ENCODE measurements at places on chromosomes 7 and 10.

GRCh38 chr10:93370961-93371360 is 111.2 kb downstream of the MYOF start:
- DNase-seq = no peak

- no peak for DNase-seq
Measured at GRCh38 chr10:119026301-119027110, 3.0 kb upstream of the NANOS1 start.

DNA sequence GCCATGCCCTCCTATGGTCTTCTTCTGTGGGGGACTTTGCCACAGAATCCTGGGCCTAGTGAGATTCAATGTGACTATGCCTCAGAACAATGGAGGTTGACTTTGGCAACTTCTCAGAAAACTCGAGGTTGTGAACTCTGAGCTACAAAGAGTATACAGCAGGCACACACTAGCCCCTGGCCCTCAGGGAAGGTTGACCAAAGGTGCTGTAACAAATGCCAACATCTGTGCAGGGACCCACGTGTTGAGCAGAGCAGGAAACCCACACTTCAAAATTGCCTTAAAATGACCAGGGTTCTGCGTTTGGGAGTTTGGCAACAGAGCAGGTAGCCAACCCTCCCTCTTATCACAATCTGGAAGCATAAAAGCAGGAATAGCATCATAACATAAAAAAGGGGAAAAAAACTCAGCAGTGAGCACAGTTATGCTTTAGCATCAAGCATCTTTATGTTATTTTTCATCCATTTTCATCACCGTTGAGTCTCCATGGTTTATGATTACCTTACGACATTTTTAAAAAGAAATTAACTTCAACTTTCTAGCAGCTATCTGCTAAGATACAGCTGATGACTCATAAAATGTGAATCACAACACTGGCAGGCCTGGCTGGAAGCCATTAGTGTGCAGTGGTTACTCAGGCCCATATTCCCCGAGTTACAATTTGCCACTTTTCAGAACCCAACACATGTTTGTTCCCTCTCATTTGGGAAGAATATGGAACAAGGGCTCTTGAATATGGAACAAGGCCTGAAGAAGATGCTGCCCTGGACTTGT is 11.1 kb downstream of the PRLHR start:
- DNase-seq = no peak

GRCh38 chr10:20767028-20767427 is 130.1 kb downstream of the NEBL start:
- no peak for DNase-seq

GRCh38 chr10:97184971-97185325 is 811 bp downstream of the SLIT1 start:
- no peak for DNase-seq

DNA sequence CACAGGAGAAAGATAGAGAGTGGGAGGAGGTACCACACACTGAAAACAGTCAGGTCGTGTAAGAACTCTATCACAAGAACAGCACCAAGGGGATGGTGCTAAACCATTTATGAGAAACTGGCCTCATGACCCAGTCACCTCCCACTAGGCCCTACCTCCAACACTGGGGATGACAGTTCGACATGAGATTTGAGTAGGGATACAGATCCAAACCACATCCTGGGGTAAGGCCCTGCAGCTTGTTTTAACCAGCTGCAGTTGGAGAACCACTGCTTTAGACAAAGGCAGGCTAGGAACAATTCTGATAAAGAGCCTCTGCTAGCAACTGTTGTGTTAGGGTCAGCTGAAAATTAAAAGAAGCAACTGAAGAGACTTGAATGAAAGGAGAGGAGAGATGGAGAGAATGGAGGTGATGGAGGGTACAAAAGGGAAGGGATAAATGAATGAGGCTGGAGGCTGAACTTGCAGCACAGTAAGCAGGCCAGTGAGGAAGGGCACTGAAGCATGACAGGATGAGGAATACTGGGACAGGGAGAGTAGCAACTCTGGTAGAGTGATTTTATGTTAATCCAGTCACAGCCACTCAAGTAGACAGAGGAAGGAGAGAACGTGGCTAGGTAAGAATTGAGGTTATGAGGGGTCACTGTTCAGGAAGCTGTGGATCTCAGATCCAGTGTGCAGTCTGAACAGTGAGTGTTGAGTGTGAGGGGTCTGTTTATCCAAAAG is 23.6 kb downstream of the MEST start:
- DNase-seq = no peak

- DNase-seq = no peak
Measured at GRCh38 chr7:47179812-47180515, 401.9 kb downstream of the TNS3 start.

DNA sequence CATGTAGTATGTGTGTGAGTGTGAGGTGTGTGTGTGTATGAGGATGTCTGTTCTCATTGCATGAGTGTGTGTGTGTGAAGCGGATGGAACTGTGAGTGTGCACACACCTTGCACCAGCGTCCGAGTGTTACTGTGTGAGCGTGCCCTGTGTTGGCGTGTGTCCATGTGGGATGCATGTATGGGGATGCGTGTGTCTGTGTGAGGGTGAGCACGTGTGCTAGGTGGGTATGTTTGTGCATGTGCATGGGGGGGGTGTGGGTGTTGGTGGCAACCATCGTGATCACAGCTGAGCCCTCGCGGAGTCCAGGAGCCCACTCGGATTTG is 6.4 kb downstream of the KNDC1 start:
- no peak for DNase-seq

GRCh38 chr10:69069090-69070042 is 18.5 kb upstream of the SRGN start:
- DNase-seq = no peak

DNA sequence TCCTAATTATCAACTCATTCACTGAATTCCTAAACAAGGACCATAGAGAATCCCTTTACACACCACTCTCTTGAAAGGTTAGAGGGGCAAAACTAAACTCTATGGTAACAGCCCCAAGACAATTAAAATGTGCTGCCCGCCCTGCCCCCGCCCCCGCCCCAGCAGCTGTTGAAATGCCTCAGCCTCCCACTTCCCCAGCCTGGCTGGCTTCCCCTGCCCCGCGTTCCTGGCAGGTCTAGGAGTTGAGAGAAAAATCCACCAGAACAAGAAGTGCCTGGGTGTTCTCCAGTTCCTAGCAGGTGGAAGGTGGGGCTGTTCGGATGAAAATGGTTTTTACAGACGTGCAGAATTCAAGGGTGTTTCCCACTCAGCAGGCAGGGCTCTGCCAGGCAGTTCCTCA is 109.5 kb upstream of the ZEB1 start:
- DNase-seq = no peak

GRCh38 chr10:118799777-118800176 is 45.0 kb upstream of the CACUL1 start:
- no peak for DNase-seq

- no peak for DNase-seq
Measured at GRCh38 chr10:3654496-3654895, 130.5 kb downstream of the KLF6 start.

DNA sequence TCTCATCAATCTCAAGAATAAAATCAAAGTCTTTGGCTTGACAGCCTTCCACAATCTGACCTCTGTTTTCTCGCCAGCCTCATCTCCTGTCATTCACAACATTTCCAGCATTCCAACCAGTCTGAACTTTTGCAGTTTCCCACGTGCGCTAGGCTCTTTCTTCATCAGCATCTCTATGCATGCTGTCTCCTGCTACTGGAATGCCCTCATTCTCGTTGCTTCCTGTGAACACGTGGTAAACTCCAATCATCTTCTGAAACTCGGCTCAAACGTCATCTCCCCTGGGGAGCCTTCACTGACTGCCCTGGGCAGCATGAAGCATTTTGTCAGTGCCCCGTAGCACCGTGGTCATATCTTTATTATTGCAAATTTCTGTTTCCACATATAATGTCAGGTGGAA is 12.2 kb upstream of the RSBN1L start:
- DNase-seq = no peak

GRCh38 chr10:77091597-77092165 is 545.9 kb downstream of the KCNMA1 start:
- no peak for DNase-seq

DNA sequence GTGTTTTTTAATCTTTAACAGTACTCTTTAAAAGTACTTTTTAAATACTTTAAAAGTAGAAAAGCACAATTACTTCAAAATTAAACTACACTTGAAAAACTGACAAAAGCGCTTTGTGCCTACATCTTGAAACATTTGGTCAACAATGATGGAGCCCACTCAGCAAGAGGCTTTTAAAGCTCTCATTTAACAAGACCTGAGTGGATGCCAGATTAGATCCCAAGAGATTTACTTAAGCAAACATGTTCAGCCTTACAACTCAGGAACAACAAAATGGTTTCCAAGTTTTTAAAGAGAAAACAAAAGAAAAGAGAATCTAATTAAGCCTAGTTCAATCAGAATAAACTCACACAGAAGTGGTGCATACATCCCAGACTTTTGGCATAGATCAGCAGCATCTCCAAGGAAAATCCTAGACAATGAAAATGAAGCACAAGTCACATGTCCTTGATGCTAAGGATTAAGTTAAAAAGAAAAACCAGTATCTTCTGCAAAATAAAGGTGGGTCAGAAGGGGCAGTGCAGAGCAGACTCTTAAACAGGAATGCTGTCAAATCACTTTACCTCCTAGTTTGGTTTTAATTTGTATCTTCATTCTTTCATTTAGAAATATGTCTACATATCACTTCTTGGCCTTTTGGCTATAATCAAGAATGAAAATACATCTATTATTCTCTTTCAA is 26.2 kb downstream of the HIBADH start:
- DNase-seq = no peak

- DNase-seq = no peak
Measured at GRCh38 chr10:58351616-58352578, 17.1 kb downstream of the UBE2D1 start.

- no peak for DNase-seq
Measured at GRCh38 chr7:78510580-78511188, 712.1 kb downstream of the PHTF2 start.

- no peak for DNase-seq
Measured at GRCh38 chr7:82950436-82950835, 212.2 kb downstream of the PCLO start.

GRCh38 chr10:16182688-16183087 is 254.1 kb upstream of the PTER start:
- no peak for DNase-seq

DNA sequence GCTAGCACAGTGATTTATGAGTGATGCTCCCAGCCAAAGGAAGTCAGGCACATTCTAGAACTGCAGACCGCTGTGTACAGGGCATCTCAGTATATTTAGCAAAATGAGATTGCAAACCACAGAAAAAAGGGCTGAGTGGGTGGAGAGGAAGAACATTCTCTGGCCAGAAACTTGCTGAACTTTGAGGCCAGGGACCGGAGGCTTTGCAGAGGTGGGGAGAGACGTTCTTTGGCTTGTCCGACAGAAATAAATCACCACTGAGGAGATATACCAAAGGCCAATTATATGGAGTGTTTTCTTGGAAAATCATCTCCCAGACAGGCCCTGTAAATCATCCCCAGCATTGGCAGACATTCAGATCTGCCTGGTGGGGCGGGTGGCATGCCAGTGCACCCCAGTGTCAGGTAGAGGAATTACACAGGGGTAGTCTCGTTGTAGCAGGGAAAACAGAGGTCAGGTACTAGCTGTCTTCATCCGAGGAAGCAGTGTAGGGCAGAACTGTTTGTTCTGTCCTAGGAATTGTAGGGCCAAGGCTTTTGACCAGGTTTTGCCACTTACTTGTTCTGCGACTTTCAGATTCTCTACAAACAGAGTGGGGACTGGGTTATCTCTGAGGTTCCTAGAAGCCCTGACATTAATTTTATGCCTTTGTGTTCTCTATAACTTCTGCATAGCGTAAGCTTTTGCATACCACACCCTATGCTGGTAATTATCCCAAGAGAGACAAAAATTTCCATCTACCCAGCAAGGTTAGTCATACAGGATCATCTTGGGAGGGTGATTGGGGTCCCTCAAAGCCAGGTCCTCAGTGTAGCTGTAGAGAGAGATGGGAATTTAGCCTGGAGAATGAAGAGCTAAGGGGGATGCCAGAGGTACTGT is 655.6 kb downstream of the LRMDA start:
- DNase-seq = no peak

DNA sequence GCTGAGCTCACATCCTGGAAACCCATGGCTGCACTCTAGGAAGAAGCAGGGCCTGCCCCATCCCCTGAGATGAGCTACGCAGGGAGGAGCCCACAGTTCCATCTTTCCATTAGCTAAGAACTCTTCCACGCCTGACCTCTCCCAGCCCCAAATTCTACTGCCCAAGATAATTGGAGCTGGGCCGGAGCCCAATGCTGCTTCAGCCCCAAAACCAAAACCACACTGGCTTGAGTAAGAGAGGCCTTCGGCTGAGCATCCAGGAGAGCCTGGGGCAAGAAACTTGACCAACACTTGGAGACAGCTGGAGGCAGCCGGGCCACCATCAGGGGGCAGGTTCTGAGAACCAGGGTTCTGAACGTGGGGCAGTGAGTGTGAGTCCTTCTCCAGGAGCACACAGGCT is 116.1 kb upstream of the ZMIZ1 start:
- DNase-seq = no peak

- peak; percentile 36 for DNase-seq
Measured at GRCh38 chr10:94279835-94280709, 82.7 kb downstream of the NOC3L start.

DNA sequence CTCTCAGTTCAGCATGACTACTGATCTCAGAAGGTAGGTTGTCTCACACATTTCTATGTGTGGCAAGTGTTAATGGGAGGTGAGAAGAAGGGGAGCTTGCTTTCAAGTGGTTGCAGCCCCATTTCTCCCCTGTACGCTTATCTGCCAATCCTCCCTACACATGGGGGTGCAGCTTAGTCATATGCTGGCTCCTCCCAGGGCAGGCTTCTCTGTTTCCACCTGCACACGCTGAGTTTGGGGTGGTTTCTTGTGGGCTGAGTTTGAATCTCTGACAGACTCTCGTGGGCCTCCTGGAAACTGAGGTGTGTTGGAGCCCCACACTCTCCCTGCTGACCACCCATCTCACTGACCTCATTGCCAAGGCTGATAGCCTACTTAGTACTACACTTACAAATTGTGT is 435.8 kb upstream of the MTPN start:
- no peak for DNase-seq

DNA sequence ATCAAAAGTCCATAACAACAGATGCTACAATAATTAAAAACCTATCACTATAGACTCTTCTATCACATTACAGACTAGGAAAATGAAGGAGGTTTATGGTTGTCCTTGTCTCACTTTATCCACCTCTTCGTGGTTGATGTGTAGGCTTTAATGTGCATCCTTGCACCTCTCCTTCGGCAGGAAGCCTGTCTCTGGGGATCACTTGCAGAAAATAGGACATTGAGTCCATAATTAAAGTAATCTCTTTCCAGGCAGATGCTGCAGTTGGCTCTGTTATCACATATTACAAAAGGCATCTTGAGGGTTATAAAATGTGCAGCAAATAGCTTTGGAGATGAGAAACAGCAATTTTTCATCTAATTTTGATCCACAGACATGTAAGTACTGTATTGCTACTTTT is 168.4 kb downstream of the RELN start:
- no peak for DNase-seq
